ENCODE measurements at places on chromosomes 4 and X.

- no peak for DNase-seq
Measured at GRCh38 chr4:18734405-18734804, 712.9 kb upstream of the LCORL start.

- peak; percentile 1 for DNase-seq
Measured at GRCh38 chr4:67122029-67122428, 423.3 kb downstream of the CENPC start.

DNA sequence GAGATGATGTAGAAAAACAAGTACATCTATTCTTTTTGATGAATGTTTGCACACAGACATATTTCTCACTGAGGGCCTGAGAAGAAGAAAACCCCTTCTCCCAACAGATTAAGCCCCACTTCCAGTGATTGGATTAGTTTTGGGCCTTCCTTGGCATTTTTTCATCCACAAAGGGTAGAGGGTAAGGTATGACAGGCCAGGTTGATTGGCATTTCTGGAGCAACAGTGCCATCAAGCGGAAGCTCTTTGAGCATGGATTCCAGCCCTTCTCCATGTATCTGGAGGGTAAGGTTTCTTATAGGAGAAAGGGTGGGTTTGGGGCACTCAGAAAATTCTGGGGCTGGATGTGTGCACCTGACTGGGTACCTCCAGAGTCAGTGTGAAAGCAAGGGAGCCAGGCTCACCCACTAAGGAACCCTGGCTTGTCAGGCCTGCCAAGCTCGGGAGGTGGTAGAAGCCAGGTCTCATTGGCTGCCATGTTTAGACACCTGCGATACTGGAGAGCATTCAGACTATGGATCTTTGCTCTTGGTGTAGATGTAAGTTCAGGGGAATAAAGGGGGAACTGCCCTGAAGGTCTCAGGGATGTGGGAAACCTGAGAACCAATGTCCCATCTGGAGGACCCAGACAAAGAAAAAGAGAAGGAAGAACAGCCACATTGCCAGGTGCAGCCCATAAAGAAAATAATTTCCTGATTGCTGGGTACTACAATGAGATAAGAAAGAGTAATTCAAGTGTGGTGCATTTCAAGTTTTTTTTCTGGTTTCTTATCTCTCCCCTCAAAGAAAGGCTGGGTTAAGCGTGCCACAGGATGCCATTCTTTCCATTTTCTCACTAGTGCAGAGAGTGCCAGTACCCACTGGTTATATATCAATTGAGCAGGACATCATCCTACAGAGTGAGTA lies 222.3 kb upstream of the AGTR2 start:
- peak; percentile 51 for DNase-seq

DNA sequence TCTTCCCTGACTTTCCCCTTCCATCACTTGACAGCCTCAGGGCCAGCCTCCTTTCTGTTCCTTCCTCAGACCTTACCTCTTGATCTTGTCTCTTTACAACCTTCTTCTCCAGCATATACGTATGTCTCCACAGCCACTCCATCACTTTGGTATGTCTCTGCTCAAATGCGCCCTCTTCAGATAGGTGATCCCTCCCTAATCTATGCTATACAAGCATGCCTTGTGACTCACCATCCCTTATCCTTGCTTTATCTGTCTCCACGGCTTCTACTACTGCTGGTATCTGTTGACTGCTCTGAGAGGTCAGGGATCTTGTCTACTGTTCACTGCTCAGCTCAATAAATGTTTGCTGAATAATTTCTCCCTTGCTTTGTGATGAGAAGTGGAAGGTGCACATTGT lies 9.0 kb downstream of the ARAP2 start:
- peak; percentile 91 for DNase-seq

DNA sequence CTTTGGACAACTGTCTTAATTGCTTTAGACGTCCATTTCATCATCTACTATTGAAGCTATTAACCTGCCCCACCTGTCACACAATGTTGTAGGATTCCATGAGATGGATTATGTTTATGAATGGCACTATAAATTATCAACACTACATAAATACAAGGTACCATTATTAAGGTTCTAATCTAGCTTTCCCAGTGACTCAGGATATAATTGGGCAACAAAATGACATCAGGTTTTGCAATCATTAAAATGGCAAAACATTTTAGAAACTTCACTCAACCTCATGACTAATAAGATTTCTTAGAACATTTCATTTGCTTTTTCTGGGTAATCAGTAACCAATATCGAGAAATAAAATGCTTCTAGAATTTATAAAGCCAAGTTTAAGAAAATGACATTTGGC lies 9.2 kb downstream of the HOPX start:
- no peak for DNase-seq

- DNase-seq, result peak; percentile 79
Measured at GRCh38 chrX:19840899-19841648, 46.3 kb downstream of the SH3KBP1 start.

DNA sequence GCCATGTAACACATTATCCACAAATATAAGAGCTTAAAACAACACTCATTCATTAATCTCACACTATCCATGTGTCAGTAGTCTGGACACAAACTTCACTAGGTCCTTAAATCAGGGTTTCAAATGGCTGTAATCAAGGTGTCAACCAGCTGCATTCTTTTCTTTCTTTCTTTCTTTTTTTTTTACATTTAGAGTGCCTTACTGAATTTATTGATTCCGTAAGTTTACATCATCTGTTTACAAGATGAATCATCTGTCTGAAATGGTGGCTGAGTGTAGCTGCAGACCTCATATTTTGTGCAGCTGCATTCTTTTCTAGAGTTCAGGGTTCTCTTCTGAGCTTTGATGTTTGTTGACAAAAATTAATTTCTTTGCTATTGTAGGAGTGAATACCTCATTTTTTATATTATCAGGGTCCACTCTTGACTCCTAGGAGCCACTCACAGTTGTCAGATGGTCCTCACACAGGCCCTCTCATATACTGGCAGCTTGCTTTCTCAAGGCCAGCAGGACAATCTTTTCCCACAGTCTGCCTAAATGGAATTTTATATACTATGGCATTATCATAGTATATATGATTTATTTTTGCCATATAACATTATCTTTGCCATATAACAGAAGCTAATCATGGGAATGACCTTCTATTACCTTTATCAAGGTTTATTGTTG lies 37.8 kb downstream of the SPOCK3 start:
- no peak for DNase-seq

- DNase-seq, result no peak
Measured at GRCh38 chrX:138745196-138745595, 33.7 kb upstream of the FGF13 start.

DNA sequence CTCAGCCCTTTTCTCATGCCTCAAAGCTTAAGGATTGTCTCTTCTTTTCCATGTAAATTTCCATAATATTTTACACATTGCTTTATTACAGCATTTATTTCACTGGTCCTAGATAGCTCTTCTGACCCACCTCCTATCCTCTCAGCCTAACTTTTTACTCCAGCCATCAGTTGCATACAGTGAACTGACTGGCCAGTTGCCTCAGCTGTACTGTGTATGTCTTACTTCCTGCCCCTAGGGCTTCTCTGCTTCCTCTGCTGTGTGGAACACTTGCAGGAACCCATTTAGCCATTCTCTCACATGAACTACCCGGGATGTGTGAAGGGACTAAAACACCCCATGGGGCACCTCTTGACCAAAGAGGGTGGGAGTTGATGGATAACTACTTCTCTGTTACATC lies 18.0 kb downstream of the C4orf33 start:
- no peak for DNase-seq

Data from trophoblast cell (in vitro differentiated cells and primary cell).